ENCODE measurements at places on chromosomes 16 and 17.

GRCh38 chr16:69463876-69464275, 39.5 kb downstream of the CYB5B start:
- DNase-seq: no peak

DNA sequence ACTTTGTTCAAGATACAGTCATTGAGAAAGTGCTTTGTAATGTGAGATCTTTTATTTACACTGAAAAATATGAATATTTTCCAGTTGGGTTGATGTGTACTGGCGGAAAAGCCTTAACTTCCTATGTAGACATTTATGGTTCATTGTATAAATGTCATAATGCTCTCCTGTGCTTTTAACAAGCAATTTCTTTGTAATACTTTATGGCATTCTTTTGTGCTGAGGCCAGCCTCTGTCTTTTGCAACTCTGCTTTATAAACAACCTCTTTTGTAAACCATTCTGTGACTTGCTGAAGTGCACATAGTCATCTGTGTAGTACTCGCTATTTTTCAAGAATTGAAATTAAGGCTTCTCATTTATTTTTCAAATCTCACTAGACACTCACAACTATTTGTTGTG, 291.2 kb downstream of the CDH11 start:
- no peak for DNase-seq

- peak; percentile 70 for DNase-seq
Observed at GRCh38 chr17:17416007-17416399, 60.8 kb upstream of the MED9 start.

- DNase-seq: no peak
Observed at GRCh38 chr17:45338023-45338781, 21.4 kb upstream of the MAP3K14 start.

- DNase-seq: no peak
Observed at GRCh38 chr16:72665701-72666100, 382.2 kb downstream of the ZFHX3 start.

GRCh38 chr16:16150117-16150877, 73.0 kb downstream of the ABCC6 start:
- no peak for DNase-seq

GRCh38 chr16:77767826-77768225, 20.5 kb upstream of the VAT1L start:
- no peak for DNase-seq

DNA sequence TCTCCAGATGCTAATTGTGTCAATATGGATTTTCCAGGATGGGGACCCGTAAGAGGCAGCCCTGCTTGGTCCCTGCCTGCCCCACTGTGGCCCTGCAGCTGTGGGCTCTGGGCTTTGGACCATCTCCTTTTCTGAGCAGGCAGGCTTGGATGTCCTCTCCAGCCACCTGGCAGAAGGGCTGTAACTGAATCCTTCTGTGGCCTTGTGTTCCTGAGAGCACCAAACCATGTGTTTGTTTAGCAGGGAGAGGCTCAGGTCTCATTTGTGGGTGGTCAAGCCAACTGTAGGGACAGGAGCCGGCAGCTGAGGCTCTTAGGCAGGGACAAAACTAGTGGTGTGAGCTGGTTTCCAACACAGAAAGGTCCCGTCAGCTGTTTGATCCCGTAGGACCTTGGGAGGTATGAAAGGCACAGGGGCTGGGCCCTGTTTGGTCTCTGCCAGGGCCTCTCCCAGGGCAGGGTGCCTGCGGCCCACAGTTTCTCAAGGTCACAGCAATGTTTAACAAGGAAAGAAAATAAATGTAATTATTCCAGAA, 18.5 kb downstream of the SEC14L5 start:
- DNase-seq: no peak

- DNase-seq: no peak
Observed at GRCh38 chr17:51441431-51441830, 181.1 kb downstream of the UTP18 start.

DNA sequence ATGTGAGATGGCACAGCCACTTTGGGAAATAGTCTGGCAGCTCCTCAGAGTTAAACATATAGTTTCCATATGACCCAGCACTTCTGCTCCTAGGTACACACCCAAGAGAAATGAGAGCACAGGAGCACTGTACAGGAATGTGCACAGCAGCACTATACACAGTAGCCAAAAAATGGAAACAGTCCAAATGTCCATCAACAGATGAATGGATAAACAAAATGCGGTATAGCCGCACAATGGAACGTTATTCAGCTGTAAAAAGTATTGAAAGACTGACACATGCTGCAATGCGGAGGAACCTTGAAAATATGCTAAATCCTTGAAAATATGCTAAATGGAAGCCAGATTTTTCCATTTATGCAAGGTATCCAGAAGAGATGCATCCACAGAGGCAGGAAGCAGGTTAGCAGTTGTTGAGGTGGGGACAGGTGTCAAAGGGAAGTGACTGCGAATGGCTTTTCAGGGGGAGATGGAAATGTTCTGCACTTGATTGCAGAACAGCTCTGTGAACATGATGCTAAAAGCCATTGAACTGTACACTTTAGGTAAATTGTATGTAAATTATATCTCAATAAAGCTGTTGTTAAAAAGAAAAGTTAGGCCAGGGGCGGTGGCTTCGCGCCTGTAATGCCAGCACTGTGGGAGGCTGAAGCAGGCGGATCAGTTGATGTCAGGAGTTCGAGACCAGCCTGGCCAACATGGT, 80.7 kb downstream of the MPRIP start:
- DNase-seq: peak; percentile 54

DNA sequence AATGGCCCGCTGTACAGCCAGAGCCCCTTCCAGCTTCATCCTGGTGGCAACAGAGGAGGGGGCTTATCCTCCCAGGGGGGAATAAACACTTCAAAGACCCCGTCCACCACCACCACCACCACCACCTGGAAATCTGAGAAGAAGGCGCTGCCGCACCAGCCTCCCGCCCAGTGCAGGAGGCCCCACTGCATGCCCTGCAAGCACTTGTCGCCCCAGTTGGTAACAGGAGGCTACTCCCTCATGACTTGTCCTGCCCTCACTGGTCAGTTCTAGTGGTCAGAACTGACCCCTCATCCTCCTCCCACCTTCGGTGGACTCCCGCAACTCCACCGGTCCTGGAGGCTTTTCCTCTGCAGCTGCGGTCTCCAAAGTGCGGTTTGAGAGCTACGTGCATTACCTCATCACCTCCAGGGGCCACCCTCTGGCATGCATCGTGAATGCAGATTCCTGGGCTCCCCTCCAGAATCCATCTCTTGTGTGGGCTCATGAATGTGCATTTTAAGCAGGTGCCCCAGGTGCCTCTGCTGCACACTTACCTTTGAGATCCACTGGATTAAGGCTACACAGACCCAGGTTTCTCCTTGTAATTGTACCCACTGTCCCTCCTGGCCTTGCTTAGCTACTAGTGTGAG, 71.8 kb downstream of the SRCIN1 start:
- DNase-seq: no peak

DNA sequence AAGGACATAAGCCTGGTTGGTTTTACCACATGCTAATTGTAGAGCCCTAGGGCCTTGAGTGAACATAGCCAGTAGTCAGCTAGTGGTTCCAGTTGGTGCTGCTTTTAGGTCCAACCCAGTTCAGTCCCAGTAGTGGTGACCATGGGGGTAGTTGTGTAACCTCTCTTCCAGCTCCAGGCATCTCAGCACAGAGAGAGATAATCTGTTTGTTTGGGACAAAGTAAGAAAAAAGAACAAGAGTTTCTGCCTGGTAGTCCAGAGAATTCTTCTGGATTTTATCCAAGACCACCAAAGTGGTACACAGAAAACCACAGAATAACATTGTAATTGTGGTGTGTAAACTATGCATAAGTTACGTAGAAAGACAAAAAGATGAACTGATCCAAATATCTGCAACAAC, 5.2 kb upstream of the CCL13 start:
- DNase-seq: no peak

DNA sequence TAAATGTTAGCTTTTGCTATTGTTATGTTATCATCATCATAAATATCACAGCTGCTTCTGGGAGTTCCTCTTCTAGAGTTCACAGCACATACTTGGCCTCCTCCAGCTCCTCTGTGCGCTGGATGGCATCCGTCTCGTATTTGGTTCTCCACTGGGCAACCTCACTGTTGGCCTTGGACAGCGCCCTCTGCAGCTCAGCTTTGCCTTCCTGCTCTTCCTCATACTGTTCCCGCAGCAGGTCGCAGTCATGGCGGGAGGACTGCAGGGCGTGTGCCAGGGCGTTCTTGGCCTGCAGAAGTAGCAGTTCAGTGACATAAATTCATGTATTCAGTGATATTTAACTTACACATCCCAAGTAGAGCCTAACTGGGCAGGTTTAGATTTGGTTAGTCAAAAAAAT, 23.4 kb downstream of the MYH8 start:
- DNase-seq: no peak

GRCh38 chr17:48541577-48542113, 3.3 kb downstream of the HOXB2 start:
- peak; percentile 47 for DNase-seq

DNA sequence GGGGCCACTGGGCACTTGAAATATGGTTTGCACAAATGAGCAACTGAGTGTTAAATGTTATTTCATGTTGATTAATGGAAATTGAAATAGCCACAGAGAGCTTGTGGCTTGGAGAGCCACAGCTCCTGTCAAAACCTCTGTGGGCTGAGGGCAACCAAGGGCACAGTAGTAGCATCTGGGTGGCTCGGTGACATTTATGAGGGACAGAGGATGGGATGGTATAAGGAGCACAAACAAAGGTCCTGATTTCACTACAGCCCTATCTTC, 215.9 kb downstream of the SOX9 start:
- no peak for DNase-seq

DNA sequence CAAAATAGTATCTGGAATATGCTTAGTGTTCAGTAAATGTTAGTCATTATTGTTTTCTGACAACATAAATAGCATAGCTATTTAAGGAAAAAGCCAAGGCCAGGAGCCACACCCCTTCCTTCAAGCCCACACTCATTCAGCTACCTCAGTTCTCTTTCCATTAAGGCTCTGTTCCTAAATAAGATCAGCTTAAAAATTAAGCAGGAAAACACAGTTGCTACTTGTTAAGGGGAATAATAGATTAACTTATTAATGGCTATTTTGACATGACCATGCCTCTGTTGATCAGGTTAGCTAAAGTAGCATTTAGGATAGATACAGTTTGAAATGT, 158.1 kb downstream of the CHD9 start:
- no peak for DNase-seq

- no peak for DNase-seq
Observed at GRCh38 chr17:49928126-49928800, 40.7 kb upstream of the DLX4 start.

DNA sequence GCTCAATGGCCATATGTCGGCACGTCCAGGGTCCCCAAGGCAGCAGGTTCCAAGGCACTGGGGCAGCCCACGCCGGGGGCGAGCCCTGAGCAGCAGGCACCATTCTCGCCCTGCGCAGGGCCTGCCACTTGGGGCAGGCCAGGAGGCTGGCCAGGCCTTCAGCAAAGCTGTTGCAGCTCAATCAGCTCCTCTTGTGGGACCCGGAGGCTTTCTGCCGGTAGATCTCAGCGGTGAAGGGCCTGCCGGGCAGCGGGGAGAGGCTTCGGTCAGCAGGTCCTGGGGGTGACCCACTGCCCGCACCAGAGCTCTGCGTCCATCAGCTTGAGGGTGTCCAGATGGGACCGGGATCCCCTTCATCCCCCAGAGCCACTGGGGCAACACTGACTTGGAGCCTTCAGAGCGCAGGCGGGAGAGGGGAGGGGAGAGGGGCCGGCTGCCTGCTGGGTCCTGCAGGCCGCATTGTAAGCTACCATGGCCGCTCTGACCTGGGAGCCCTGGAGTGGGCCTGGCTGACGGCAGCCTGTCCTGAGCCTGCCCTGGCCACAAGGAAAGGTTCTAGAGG, 9.5 kb upstream of the RASD1 start:
- DNase-seq: no peak

DNA sequence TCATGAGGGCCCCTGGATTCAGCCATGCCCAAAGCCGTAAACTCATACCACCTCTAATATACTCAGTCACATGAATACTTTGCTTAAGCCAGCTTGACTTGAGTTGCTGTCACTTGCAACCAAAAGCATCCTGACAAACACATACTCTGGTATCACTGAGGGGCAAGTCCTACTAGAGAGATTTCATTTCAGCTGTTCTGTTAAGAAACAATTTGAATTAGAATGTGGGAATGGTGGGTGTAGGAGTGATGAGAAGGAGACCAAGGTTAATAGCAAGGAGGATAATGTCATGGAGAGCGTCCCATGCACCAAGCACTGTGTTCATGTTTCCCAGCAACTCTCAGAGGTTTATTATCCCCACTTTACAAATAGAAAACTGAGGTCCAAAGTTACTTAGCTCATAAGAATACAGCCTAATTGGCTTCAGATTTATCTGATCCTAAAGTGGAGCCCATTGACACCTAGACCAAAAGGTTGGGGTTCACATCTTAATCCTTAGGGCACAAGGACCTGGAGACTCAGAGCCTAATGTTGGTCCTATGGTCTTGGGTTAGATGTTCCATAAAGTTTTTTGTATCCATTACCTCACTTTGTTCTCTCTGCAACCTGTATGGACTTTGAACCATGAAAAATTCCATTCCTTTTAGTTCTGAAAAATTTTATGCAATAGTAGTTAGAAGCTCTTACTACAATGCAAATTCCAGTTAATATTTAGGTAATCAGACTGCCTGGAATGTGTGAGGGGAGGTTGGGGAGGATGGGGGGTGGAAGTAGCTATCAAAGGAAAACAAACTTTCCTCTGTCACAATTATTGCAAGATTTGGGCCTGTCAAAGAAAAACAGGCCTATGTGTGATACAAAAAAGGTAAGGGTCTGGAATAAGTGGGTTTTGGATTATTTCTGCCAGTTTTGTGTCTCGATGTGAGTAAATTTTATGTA, 105.9 kb downstream of the IRX3 start:
- no peak for DNase-seq

GRCh38 chr16:77569406-77569805, 134.6 kb upstream of the ADAMTS18 start:
- DNase-seq: no peak

DNA sequence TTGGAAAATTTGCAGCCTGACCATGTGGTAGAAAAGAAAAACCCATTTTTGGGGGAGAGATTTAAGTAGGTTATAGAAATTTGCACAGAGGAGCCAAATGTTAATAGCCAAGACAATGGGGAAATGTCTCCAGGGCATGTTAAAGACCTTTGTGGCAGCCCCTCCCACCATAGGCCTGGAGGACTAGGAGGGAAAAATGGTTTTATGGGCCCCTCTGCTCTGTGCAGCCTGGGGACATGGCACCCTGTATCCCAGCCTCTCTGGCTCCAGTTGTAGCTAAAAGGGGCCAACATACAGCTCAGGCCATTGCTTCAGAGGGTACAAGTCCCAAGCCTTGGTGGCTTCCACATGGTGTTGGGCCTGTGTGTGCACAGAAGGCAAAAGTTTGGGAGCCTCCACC, 245.9 kb upstream of the AXIN2 start:
- no peak for DNase-seq

DNA sequence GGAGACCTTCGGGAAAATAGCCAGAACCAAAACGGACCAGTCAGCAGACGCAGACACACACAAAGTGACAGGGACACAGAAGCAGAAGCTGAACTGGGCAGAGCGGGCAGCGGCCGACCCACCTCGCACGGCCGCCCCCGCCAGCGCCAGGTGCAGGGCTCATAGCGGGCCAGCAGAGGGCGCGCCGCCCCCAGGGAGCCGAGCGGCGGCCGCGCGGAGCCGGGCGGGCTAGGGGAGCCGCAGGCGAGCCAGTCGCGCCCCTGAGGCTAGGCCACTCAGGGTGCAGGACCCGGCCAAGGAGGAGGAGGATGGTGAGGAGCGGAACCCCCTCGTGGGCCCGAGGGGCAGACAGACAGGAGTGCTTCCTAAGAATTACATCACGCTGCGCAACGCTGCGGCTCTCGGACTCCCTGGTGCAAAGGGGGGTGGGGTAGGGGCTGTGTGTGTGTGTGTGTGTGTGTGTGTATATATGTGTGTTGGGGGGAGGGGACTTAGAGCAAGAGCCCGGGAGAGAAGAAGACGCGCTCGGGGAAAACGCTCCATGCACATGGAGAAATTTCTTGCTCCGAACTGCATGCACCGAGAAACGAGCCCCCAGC, 913 bp upstream of the NOG start:
- DNase-seq: peak; percentile 79

Data from germinal center (tissue), 1 donor.